ENCODE measurements at places on chromosomes 1 and 21. TPM values are rescaled to one million over a fixed set of nuclear protein-coding genes. Genes with fewer than 3 reads are reported as not detected.

DNA sequence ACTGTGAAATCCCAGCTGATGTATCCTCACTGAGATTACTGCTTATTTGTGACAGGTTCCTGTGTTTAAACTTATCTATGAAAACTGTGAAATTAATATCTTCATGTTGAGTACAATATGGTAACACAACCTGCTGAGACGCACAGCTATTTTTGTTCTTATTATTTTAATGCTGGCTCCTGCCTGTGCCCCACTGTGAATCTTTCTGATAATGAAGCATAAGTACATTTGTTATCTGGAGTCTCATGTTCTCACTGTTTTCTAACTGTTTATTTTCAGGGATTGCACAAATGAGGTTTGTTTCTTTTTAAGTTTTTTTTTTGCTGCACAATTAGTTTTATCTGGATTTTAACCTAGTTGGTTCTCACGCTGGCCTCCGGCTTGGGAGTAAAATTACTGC is 39.9 kb upstream of the IFNAR2 start:
- H3K36me3 ChIP-seq, result no peaks in the 10 kb centered on the region
- no peak for DNase-seq
- no peak overlapping the region for H3K27ac ChIP-seq
- no peaks in the 10 kb centered on the region for H3K27me3 ChIP-seq

- no peaks in the 10 kb centered on the region for H3K27me3 ChIP-seq
- no peak overlapping the region for H3K4me3 ChIP-seq
- no peaks in the 10 kb centered on the region for H3K4me1 ChIP-seq
- no peak overlapping the region for H3K27ac ChIP-seq
These were observed 195.3 kb upstream of the APP start for GRCh38 chr21:26365849-26366248.

DNA sequence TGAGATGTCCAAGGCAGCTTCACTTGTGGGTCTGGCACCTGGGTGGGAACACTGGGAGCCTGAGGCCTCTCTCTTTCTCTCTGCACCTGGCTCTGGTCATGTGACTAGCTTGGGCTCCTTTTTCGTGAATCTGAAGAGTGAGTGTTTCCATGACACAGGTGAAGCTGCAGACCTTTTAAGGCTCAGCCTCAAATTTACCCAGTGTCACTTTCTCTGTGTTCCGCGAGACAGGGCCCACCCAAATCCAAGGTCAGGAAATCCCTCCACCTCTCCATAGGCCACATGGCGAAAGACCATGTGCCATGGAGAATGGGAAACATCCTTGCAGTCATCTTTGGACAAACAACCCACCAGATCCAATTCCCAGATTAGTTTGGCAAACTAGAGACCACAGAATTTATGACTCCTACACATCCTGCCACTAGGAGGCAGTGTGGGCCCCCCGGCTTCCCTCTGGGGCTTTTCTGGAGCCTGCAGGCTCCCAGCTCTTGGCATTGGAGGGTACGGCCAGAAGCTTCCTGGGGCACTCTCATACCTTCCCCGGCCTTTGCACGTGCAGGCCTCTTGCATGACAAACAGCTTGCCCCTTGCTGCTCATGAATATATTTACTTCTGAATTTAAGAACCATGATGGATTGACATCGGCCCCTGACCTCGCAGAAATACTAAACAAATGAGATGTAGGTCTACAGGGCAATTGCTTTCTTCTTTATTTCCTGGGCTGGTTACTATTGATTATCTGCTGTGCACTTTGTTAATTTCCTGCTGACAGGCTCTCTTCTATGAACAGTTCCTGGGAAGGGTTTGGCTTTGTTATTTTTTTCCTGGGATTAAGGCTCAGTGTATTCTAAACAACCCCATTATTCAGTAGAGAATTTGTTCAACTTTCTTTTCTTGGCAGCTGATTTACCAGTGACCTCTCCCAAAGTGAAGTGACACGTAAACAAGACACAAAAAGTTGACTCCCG is 180.7 kb downstream of the KAZN start:
- no peak for DNase-seq
- H3K4me3 ChIP-seq, result no peak overlapping the region
- H3K27ac ChIP-seq, result no peak overlapping the region
- H3K4me1 ChIP-seq, result no peaks in the 10 kb centered on the region
- no peaks in the 10 kb centered on the region for H3K36me3 ChIP-seq

ROR1 gene
- total RNA-seq, result 41.2 TPM

GSTM1 gene
- not detected for total RNA-seq

CYYR1 gene
- total RNA-seq, result 6.6 TPM
